Peyer's patch (tissue), 4 donors: ENCODE measurements at places on chromosomes 11 and 22. TPM values are rescaled to one million over a fixed set of nuclear protein-coding genes. Genes with fewer than 3 reads are reported as not detected.

The RCOR2 gene
- total RNA-seq: 0.57 TPM

The SLC6A5 gene
- total RNA-seq: not detected

The SHISAL1 gene
- 3.3 TPM for total RNA-seq

The ZNF143 gene
- total RNA-seq: 33.5 TPM

The GPHA2 gene
- total RNA-seq: not detected

The PANX3 gene
- total RNA-seq: not detected

The MOGAT2 gene
- 430 TPM for total RNA-seq

The SSH3 gene
- total RNA-seq: 55.9 TPM

The MUC15 gene
- total RNA-seq: not detected

The MPST gene
- 328 TPM for total RNA-seq

The OR6T1 gene
- not detected for total RNA-seq

The SEPTIN5 gene
- 6.0 TPM for total RNA-seq

The BSCL2 gene
- 53.6 TPM for total RNA-seq

The PATE4 gene
- not detected for total RNA-seq

The OR10V1 gene
- total RNA-seq: not detected

The SYT12 gene
- 1.1 TPM for total RNA-seq

The CLCF1 gene
- total RNA-seq: 10.3 TPM

The C11orf68 gene
- total RNA-seq: 8.3 TPM

The APOL5 gene
- not detected for total RNA-seq

The AHNAK gene
- 1,016 TPM for total RNA-seq

The CLDN5 gene
- total RNA-seq: 27.0 TPM

The ARHGAP20 gene
- 1.8 TPM for total RNA-seq

The KREMEN1 gene
- total RNA-seq: 19.2 TPM

The ABTB2 gene
- total RNA-seq: 44.1 TPM
